Stimulated activated CD4-positive, alpha-beta T cell treated with anti-CD3 and anti-CD28 coated beads, Interleukin-1b, Interleukin-23, amount 100 ng/mL, for 1 hour (primary cell): ENCODE measurements at places on chromosomes 2 and 18.

DNA sequence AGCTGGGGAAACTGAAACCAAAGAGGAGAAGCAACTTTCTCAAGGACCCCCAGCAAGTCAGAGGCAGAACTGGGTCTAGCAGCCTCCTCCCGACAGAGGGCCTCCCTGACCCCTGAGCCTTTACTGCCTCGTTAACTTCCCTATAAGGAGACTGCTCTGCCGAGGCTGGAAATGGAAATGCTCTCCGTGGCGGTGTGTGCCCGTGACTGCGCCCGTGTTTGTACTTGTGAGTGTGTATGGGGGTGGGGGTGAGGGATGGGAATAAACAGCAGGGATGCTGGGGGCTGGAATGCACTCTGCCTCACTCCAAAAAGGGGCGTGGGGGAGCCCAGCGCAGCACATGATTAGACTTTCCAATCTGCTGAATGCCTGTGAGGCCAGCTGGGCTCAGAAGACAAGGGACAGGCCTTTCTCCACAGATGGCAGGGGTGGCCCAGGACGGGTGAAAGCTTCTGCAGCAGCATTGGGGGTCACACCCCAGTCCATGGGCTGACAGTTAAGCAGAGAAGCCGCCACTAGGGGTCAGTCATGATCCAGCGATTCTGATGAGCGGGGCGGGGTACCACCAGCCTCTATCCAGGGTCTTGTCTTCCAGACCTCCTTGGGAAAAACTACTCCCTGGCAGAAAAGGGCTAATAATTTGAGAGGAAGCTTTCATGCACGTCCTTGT is 26.8 kb downstream of the MPHOSPH10 start:
- DNase-seq, result peak; percentile 50

DNA sequence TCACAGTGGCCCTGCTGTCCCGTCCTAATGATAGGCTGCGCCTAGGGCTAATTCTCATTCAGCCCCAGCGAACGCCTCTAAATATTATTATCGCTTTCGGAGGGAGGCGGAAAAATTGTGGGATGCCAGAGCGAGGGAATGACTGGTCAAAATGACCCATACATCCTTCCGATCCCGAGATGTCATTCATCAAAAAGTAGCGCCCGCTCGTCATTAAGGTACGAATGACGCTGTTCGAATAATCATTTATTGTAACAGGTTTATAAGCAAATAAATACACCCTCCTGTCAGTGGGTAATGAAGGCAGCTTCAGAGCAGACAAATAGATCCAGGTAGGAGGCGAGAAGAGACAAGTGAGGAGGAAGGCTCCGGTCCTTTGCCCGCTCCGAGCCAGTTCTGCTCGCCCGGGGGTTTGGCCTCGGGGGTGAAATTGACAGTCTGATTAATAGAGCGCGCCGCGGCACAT is at the start of gene EVX2:
EVX2 (minus strand) TSS at position 167 of the 466 bp plus-strand sequence. CDS start 186 bp downstream, outside the sequence.
- DNase-seq, result no peak

DNA sequence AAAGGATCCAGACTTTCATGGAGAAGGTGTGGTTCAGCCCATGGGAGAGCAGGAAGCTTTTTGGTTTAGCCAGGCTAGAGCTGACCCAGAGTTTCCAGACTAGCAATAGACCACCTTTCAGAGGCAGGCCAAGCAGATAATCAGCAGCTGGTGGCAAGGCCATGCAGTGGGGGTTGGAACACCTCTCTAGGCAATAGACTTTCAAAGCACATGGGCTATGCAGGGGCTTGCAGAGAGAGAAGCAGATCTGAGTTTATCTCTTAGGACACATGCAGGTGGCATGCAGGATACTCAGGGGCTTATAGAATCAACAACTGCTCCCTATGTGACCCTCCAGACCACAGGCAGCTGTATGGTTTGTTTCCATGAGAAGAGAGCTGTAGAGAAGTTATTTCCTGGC is 9.4 kb downstream of the XIRP2 start:
- DNase-seq, result no peak

DNA sequence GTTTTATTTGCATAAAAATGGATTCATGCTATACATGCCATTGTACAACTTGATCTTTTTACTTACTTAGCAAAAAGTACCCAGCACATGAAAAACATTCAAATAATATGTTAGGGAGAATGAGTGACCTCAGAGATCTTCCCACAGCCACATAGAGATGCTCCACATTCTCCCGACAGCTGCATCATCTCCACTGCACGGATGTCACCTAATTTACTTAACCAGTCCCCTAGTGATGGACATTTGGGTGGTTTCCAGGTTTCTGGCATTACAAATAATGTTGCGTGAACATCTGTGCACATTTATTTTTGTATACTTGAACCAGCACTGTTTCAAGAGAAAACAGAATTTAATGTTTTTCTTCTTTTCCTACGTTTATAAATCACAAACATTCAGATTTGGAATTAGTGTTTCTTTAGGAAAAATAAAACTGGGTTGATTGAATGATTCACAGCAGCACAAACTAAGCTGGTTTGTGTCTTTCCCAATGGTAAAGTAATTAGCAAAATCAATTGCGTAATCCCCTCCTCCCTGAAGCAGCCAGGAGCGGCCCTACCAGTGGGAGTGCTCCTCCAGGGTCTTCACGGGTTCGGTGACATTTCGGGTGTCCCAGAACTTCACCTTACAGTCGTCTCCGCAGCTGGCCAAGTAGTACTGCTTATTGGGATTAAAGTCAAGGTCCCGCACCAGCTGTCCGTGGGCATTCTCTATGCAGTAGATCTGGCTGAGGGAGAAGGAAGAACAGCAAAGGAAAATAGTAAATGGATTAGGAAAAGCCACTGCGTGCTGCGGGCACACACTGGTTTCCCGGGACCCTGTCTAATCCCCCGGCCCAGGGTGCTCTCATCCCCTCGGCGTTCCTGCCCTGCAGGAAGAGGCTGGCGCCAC is 183.9 kb downstream of the EIPR1 start:
- no peak for DNase-seq

- no peak for DNase-seq
Measured at GRCh38 chr2:23487735-23488492, 102.9 kb downstream of the KLHL29 start.

DNA sequence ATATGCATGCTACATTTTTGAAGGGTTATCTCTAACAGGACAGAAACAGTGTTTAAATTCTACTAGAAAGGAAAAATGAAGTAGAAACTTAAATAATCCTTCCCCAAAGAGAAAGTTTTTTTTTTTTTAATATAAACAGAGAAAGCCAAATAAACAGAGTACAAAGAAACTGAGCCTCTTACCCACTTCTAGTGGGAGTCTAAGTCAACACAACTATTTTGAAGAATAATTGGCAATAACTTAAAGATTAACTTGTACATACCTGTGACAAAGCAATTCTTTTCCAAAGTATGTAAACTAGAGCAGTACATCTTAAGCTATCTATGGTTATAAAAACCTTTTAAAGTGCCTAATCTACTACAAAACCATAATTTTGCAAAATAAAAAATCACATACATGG is 224.7 kb downstream of the KCNH7 start:
- DNase-seq, result no peak

DNA sequence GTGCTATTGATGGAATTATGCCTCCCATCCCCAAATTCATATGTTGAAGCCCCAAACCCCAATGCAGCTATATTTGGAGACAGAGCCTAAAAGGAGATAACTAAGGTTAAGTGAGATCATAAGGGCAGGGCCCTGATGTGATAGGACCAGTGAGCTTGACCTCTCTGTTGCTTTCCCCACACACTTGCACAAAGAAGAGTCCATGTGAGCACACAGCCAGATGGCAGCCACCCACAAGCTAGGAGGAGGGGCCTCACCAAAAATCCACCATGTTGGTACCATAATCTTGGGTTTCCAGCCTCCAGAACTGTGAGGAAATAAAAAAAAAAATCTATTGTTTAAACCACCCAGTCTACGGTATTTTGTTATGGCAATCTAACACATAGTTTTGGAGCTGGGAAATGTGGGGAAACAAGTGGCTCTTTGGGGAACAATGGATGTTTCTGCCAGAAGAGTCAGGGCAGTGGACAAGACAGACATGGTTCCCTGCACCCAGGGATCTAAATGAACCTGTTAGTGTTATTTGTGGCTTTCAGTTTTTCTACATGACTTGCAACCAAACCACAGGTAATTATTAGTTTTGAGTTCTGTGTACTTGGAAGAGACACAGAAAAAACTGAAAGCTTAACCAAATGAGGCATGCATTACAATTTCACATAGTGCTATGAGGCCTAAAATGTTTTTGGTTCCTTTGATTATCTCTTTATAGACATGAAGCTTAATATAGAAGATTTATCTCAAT is 259.1 kb downstream of the LTBP1 start:
- no peak for DNase-seq

- no peak for DNase-seq
Measured at GRCh38 chr2:210584834-210585233, 28.4 kb downstream of the CPS1 start.

DNA sequence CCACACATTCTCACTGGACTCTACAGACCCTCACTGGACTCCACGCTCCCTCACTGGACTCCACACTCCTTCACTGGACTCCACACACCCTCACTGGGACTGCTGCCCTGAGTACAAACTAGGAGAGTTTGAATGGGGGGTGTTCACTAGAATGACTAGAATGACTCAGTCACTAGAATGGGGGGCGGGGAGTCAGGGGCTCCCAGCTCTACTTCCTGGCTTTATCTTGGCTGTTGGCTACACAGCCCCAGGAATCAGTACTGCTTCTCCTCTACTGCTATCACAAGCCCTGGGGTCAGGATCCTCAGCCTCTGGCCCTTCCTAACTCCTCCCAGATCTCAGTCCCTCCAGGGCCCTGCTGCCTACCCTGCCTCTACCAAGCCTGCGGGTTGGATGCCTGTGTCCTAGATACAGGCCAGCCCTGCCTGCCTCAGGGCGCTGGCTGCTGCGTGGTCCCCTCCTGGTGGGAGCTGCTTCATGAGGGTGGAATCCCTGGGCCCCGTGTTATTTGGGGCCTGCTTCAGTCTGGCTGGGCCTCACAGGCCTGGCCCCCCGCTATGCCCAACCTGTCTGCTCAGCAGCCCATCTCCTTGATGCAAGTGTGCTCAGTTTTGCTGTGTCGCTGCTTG is 7.8 kb downstream of the PTMA start:
- DNase-seq, result no peak

DNA sequence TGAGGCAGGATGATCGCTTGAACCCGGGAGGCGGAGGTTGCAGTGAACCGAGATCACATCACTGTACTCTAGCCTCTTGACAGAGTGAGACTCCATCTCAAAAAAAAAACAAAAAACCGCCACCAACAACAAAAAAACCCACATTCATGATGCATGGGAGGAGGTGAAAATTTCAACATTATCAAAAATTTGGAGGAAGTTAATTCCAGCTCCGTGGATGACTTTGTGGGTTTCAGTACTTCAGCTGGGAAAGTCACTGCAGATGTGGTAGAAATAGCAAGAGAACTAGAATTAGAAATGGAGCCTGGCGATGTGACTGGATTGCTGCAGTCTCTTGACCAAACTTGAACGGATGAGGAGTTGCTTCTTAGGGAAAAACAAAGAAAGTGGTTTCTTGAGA is 74.3 kb downstream of the PRKCE start:
- DNase-seq, result no peak

DNA sequence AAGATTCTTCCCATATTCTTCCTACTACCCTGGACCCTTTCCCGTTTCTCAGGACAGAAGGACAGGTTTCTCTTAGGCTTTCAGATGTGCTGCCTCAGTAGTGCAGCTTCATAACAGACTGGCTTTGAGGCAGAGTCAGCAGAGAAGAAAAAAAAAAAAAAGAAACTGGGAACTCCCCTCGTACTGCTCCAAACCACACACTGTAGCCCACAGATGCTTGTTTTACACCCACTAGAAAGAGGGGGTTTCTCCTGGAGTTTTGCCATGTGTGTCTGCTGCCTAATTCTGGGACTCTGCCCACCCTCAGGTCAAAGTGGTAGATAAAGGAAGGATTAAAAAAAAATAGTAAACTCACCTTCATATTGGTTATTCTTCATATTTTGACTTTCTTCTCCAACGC is 95.9 kb downstream of the NCOA1 start:
- DNase-seq, result no peak

DNA sequence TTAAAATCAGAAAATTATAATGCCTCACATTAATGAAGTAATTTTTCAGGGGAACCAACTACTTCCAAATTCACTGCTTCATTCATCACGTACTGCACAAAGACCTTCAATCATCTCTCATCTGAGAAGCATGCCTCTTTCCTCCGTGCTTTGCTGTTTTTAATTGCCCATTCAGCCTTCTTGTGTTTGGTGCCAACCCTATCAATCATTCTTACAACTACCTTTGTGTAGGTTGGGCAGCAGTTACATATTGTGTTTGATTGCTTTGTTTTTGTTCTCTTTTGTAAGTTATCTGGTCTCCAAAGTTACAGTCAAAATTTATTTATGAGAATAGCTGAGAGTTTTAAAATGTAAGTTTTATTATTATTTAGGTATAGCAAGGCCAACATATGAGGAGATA is 549.0 kb upstream of the SLC8A1 start:
- DNase-seq, result no peak

DNA sequence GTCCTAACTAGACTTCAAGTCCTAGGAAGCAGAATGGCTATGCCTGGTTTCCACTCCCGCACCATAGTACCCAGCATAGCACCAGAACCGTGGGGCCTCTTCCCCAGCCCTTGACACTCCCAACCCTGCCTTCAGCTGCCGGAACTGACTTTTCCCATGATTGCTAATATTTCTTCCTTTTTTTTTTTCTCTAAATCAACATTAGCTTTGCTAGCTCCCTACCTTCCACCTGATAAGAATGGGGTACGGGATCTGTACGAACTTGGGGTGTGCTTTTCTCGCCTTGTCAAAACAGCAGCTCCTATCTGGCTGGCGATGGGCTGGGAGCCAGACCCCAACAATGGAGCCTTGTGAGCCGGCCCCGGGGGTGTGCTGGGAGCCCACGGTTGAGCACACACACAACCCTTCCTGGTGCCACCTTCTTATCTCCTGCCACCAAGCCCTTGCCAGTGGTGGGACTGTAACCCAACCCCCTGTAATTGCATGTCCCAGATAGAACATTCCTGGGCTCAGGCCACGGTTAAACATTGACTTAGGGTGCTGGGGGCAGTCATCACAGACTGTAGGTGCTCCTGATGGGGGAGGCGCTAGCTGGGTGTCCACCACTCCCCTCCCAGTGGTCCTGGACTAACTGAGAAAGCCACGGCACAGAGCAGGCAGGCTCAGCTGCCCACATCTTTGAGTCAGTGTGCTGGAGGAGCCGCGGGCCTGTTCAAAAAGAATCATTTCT is 213.0 kb upstream of the HAAO start:
- DNase-seq, result no peak

DNA sequence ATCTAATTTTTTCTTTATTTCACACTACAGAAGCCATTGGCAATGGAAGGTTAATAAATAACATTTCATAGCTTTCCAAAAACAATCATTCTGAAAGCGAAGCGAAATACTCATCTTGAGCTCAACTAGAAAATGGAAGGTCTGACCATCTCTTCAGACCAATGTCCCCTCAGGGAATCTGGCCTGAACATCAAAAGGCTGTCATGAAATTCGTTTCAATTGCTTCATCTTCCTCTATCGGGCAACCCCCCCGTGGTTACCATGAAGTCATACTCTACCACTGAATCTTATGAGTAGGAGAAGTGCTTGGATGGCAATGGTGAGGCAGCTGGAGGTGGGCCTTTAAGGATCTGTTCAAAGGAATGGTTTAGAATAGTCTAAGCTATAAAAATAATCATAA is 22.9 kb upstream of the CYTIP start:
- no peak for DNase-seq
